Esophagus squamous epithelium (tissue), 5 donors: ENCODE measurements at places on chromosomes 11 and 22.

DNA sequence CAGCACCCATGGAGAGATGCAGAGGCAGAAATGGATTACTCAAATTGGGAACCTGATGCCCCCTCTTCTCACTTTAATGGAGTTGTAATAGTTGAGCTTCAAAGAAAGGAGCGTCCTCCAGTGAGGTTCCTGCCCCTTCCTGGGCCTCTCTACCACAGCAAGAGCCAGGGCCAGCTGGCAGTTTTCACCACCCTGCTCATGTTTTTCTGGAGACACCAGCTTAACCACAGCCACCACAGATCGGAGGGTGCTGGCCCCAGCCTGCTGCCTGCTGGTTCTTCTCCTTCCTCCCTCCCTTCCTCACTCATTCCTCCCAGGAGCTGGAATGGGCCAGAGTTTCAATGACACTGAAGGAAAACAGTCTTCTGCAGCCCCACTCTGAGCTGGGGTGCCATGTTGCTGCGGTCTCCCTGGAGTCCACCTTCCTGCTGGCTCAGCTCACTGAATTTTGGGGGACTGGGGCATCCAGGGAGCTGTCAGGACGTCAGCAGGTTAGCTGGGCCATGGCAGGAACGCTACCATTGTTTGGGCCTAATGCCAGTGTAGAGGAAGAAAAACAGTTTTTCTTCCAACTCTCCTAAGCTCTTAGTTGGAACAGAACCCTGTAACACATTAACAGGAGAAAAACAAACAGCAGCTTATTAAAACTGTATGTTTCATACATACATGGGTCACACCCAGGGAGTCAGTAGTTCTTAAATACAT lies 57.7 kb downstream of the TRAF6 start:
- DNase-seq = no peak

- DNase-seq = no peak
Measured at GRCh38 chr11:64074239-64074638, 38.5 kb downstream of the FLRT1 start.

DNA sequence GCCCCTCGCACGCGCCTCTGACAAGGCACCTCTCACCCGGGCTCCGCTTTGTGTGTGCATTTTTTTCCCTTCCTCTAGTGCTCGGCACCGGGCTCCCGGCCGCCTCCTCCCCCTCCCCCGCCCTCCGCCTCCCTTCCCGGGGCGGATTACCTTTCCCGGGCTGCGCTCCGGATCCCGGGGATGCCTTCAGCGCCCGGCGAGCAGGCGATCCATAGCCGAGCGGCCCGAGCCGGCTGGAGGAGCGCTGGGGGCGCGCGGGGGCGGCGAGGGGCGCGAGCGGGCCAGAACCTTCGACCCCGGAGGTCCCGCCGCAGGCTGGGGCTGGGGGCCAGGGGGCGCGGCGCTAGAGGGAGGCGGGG lies 282 bp downstream of the MPPED2 start:
- no peak for DNase-seq

DNA sequence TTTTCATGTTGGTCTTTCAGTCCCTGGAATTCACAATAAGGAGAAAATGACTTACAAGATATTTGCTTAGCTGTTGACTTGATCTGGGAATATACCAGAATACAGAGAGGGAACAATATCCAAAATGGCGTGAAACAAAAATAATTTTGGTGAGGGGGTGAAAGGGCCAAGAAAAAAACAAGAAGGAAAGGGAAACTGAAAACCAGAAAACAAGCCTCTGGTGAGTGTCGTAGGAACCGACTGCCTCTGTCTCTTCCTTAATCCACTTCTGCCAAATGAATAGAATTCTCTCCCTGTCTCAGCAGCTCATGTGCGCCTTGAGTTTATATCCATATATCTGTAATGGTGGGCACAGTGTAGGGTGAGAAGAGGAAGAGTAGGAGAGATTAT lies 367.6 kb downstream of the ETS1 start:
- DNase-seq = no peak
